HTR-8/SVneo (cell line): ENCODE measurements at places on chromosomes 2 and 18.

- DNase-seq = no peak
These were observed 32.5 kb upstream of the FHOD3 start for GRCh38 chr18:36265015-36265414.

GRCh38 chr18:63439334-63439733 lies 17.1 kb upstream of the VPS4B start:
- peak; percentile 32 for DNase-seq

DNA sequence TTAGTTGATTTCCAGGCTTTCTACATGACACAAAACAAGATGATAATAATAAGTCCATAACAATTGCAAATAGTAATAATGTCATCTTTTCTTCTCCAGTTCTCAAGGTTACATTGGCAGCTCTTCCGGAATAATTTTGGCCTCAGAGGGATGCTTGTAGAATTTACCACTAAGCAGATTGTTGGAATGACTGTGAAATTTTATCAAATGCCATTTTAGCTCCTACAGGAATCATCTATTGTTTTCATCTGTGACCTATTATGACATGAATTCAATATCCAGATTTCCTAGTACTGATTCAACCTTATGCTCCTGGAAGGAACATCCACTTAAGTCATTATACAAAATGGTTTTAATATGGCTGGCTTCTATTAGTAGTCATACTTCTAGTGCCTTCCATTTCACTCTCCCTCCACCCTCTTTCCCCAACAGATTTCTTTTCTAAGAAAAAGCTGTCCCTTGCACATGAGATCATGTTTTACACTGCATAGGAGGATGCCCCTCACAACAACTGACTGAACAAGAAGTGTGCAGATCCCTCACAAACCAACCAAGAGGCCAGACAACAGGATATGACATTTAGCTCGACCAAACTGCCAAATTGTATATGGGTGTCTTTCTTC lies 200.0 kb downstream of the DNER start:
- no peak for DNase-seq

DNA sequence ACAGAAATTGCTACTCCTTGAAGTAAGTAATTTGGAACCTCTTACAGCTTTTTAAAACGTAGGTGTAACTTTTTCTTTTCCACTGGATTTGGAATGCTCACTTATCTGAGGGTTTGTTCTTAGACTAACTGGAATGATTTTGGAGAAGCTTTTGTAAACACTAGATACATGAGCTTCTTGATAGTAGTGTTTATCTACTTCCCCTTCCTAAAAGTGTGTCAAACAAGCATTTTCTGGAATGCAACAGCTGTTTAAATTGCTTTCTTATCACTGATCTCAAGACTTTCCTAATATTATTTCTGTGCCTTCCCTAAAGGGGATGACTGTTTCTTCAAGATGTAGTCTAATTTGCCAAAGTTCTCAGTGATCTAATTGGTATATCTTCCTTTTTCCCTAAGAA lies 282.6 kb downstream of the CCDC178 start:
- DNase-seq = no peak

DNA sequence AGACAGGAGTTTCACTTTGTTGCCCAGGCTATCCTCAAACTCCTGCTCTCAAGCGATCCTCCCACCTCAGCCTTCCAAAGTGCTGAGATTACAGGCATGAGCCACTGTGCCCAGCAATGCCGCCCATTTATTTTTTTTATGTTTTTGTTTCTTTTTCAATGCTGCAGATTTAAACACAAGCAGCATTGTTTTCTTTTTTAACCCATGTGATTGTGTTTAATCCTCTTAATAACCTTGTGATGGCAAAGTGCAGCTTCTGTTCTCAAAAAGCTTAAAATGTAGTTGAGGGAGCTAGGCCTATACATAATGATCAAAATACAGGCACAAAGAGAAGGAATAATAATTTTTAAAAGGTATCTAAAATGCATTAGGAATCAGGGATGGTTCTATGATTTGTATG lies 11.5 kb downstream of the MSGN1 start:
- DNase-seq = no peak
